ENCODE measurements at places on chromosomes 2 and 18. TPM values are rescaled to one million over a fixed set of nuclear protein-coding genes. Genes with fewer than 3 reads are reported as not detected.

- DNase-seq: no peak
Measured at GRCh38 chr2:224210286-224211180, 171.4 kb upstream of the SERPINE2 start.

DNA sequence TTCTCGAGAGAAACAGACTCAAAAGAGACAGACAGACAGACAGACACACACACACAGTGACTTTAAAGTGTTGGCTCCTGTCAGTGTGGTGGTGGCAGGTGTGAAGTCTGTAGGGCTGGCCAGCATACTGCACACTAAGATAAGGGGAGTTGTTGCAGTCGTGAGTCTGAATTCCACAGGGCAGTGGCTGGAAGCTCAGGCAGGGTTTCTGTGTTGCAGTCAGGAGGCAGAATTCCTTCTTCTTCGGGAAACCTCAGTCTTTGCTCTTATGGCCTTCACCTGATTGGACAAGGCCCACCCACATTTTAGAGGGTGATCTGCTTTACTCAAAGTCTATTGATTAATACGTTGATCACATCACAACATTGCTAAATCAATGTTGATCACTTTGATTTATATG lies 478.4 kb upstream of the HS6ST1 start:
- DNase-seq: no peak

Gene DCDC2C
- not detected for total RNA-seq

GRCh38 chr18:67265464-67266245 lies 250.9 kb downstream of the DSEL start:
- peak; percentile 5 for DNase-seq

DNA sequence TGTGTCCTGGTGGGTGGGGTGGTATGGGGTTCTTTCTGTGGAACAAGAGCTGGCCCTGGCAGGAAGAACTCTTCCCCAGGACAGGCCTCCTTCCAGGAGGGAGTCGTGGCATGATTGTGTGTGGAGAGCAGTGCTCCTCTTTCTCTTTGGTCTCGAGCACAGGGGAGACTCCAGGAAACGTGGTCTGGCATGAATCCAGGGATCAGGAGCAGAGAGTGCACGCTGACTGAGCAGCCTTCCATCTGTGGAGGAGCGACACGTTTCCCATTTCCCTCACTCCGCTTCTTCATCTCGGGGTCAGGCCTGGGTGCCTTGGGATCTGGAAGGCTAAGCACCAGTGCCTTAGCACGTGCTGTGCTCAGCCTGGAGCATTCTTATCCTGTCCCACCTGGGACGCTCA lies 132.0 kb upstream of the HDAC4 start:
- DNase-seq: peak; percentile 18

DNA sequence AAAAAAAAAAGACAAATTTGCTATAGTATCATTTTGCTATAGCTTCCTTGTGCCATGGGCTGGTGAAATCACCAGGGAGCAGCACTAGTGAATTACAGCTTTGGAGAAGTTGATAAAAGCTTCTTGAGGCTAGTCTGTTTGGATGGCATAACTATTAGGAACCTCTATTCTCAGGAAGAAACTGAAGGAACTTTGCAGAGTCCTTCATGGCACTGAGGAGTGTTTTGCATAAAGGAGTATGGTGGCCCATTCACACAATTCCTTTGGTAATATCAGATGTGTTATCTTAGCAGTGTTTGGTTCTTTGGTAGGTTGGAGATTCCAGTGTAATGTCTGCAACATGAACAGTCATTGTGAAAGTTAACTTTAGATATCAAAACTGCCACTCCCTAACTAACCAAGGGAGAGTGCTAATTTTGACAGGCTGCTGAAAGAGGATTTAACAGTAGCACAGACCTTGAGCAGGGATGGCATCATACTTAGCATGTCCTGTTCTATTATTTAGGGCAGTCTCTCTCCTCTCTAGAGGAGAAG lies 76.6 kb upstream of the ZFP36L2 start:
- DNase-seq: no peak

DNA sequence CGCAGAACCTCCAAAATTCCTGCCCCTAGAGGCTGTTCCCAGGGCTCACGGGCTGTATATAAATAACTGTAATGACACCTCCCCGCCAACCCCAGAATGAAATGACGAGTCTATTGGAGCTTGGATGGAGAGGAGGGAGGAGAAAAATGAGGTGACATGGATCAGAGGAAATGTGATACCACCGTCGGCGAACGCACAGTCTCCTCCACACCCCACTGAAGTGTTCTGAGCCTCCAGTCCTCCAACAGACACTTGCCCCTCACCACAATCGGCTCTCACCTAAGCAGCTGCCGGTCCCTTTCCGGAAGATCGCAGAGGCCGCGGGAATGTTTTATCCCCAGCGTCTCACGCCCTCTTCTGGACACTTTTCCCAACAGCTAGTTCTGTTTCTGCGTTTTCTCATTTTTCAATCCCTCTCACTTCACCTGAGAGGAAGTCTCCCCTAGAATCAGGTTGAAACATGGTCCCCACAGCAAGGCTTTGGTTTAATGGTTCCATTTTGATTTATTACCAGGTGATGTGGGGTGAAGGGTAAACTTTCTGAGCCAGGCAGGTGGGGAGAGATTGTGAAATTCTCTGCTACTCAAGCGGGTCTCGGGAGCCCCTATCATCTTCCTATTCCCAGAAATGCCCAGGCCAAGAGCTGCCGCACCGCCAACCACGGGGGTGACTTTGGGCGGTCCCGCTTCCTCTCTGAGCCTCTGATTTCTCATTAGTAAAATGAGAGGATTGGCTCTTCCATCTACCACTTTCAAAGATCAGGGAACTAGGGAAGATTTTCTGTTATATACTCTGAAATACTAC lies 9.1 kb upstream of the MYO5B start:
- peak; percentile 72 for DNase-seq

DNA sequence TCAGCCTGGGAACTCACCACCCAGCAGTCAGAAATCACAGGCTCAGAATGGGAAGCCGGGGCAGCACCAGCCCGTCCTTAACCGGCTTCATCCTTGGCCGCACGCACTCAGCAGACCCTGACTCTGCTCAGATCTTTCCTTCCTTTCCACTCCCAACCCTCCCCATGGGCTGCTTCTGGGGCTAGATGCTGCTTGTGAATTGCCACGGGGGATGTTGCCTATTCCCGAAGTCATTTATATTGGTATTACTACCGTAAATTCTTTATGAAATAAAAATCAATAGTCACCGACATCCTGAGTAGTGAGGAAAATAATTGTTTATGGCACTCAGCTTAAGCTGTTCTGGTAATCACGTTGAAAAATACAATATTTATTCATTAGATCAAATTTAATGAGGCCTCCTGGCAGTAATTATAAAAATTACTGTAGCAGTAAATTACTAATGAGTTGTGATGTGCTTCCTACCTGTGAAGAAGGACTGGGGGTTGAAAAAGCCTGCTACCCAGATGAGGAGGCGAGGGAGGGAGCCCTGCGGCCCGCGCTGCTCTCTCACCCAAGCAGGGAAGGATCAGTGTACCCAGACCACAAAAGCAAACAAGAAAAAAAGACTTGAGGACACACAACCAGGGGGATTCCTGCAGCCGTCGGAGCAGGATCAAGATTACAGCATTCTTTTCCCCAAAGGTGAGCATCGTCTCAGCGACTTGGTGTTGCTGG lies 31.5 kb downstream of the CDCA7 start:
- DNase-seq: no peak

Gene ALK
- total RNA-seq: not detected

Gene PPIL3
- total RNA-seq: 27.4 TPM

GRCh38 chr2:73987109-73987947 lies 2.6 kb downstream of the TET3 start:
- DNase-seq: peak; percentile 75

Gene CD8A
- total RNA-seq: not detected

Gene LRP2
- total RNA-seq: not detected

GRCh38 chr2:32264422-32265105 lies at the start of gene NLRC4:
Gene NLRC4, minus strand, starts transcription at chr2:32264886. Its CDS starts 8,111 bp downstream, at chr2:32256775.
- no peak for DNase-seq

Gene XDH
- 0.81 TPM for total RNA-seq

GRCh38 chr2:105573490-105573889 lies 171.2 kb upstream of the NCK2 start:
- no peak for DNase-seq

Gene SF3B1
- 95.8 TPM for total RNA-seq

Gene ZNF407
- total RNA-seq: 10.1 TPM

Gene SOX11
- not detected for total RNA-seq

- no peak for DNase-seq
Measured at GRCh38 chr2:131148426-131148825, 43.3 kb downstream of the PLEKHB2 start.

Gene MYO3B
- total RNA-seq: not detected

- DNase-seq: no peak
Measured at GRCh38 chr2:110667071-110667470, 10.8 kb downstream of the BUB1 start.

DNA sequence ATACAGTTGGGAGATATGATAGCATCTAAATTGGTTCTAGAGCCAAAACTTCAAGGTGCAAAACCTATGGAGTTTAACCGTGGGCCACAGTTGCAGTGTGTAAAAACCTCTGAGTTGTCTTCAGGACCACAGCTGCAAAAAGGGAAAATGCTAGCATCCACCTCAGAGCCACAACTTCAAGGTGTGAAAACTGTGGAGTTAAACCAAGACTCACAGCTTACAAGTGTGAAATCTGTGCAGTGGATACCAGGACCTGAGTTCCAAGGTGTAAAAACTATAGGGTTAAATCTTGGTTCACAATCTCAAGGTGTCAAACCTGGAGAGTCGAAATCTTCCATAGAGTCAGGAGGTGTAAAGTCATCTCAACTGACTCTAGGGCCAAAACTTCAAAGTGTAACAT lies 10.4 kb upstream of the ZNF512 start:
- DNase-seq: no peak

DNA sequence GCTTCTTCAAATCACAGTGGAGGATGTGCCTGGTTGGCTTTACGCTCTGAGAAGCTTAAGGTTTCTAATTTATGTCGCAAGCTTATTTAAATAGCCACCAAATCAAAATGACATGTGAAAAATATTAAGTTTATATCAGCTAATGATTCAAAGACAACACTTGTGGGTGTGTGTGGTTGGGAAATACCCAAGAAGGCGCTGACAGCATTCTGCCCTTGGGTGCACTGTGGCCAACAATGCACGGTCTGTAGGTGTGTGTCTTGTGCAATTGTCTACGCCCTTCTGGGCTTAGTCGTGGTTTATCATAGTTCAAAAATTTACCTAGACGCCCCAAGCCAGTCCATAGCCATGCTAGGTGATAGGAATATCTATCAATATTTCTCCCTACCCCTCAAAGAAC lies 60.9 kb downstream of the KCTD1 start:
- DNase-seq: peak; percentile 75

- DNase-seq: no peak
Measured at GRCh38 chr2:39523308-39524044, 86.4 kb upstream of the MAP4K3 start.

- no peak for DNase-seq
Measured at GRCh38 chr2:949384-950079, 1.1 kb upstream of the SNTG2 start.

DNA sequence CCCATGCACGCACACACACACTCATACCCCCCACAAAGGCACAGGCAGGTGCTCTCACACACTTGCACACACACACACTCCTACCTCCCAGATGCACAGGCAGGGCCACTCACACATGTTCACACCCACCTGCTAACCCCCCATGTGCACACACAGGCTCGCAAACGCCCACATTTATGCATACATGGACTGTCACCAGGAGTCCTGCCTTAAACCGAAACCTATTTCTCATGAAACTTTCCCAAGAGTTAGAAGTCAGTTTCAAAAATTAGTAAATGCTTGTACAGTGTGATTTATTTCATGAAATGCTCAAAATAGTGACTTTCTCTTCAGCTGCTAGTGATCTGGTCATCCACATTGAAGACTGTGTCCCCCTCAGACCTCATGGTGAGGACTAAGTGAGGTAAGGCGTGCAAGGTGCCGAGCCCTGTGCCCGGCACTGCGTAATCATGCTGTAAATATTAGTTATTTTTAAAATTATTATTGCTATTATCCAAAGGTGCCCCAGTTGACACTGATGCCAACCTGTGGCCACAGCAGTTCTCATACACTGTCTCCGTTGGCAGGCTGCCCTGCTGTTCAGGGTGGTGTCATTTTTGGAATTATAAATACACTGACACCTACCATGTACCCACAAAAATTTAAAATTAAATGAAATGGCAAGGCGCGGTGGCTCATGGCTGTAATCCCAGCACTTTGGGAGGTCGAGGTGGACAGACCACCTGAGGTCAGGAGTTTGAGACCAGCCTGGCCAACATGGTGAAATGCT lies 12.4 kb downstream of the CNNM4 start:
- no peak for DNase-seq

Gene GPBAR1
- 0.05 TPM for total RNA-seq

GRCh38 chr2:216619411-216620393 lies 13.5 kb upstream of the IGFBP2 start:
- no peak for DNase-seq

Gene ZNF519
- 9.3 TPM for total RNA-seq

- no peak for DNase-seq
Measured at GRCh38 chr2:219426534-219427136, 8.0 kb upstream of the SPEG start.

Gene RIT2
- total RNA-seq: not detected

GRCh38 chr2:238094438-238095022 lies 5.6 kb upstream of the ESPNL start:
- DNase-seq: no peak

- DNase-seq: no peak
Measured at GRCh38 chr18:79382681-79383387, 12.9 kb upstream of the NFATC1 start.

GRCh38 chr2:149735237-149735958 lies 147.8 kb upstream of the MMADHC start:
- no peak for DNase-seq

- no peak for DNase-seq
Measured at GRCh38 chr2:7972670-7973069, 709.2 kb upstream of the ID2 start.

Gene KCNG3
- total RNA-seq: 0.10 TPM
